HFFc6 (cell line): ENCODE measurements at places on chromosomes 6 and 20.

DNA sequence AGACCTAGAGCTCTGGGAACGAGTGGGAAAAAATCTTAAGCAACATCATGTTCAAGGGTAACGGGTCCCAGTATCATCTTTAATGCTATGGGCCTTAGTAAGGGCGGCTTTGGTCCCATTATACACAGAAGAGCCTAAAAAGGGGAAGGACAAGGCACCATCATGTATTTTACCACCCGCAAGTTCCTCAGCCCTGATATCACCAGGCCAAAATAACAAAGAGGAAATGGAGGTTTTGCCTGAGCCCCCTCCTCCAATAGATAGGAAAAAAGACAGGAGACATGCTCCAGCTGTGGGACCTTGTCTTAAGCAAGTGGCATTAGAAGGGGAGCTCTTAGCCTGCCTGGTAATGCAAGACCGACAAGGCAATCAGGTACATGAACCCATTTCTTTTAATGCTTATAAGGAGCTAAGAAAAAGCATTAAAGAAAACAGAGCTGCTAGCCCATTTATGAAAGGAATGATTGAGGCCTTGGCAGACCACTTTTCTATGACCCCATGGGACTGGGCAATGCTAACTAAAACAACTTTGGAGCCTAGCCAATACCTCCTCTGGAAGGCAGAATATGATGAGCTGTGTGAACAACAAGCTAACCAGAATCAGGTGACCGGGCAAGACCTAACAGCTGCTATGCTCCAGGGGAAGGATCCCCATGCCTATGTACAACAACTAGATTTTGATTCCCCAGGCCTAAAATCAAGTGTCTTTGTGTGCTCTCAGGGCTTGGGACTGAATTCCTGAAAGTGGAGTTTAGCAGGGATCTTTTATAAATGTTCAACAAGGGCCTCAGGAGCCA, 23.2 kb downstream of the HLA-DPA1 start:
- no peaks in the 10 kb centered on the region for H3K4me1 ChIP-seq
- no peak overlapping the region for H3K4me3 ChIP-seq
- no peaks in the 10 kb centered on the region for H3K36me3 ChIP-seq
- H3K27me3 ChIP-seq, result peaks cover 36% of the 10 kb centered on the region
- no peak overlapping the region for H3K27ac ChIP-seq
- DNase-seq, result no peak

DNA sequence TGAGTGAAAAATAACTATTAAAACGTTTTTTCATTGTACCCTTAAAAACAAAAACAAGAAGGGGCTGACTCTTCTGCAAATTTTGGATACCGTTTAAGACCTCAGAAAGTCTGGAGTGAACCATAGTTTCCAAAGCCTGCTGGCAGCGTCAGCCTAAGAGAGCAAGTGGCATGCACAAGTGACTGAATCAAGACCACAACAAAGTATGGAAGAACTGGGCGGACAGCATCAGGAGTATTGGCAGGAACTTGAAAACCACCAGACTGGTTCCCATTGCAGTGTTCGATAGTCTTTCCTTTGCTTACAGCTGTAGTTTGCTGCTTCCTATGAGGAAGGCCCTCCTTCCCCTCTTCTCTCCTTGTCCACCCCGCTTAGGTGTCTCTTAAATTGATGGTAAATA, 33.7 kb upstream of the MYLIP start:
- H3K36me3 ChIP-seq, result no peaks in the 10 kb centered on the region
- DNase-seq, result no peak
- H3K4me1 ChIP-seq, result no peaks in the 10 kb centered on the region
- peaks cover 12% of the 10 kb centered on the region; the same call in 1 of the 2 replicates for H3K27me3 ChIP-seq
- no peak overlapping the region for H3K27ac ChIP-seq

DNA sequence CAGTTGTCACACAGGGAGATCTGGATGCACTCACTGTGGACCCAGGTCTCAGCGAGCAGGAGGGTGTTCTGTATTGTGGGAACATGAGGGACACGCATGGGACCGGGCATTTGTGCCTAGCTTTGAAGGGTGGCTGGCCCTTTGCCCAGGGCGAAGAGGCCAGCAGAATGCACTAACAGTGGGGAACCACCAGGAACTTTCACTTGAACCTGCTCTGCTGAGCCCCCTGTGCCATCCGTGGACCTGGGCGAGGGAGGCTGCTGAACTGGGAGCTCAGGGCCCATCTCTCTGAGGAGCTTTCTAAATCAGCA, 1.2 kb upstream of the ULBP2 start:
- peak overlapping the region; percentile 23; the same call in 1 of the 2 replicates for H3K27ac ChIP-seq
- no peaks in the 10 kb centered on the region for H3K36me3 ChIP-seq
- peak overlapping the region; percentile 21; the same call in 1 of the 2 replicates for H3K4me3 ChIP-seq
- no peak for DNase-seq
- H3K4me1 ChIP-seq, result peaks cover 38% of the 10 kb centered on the region
- H3K27me3 ChIP-seq, result peaks cover 6% of the 10 kb centered on the region

DNA sequence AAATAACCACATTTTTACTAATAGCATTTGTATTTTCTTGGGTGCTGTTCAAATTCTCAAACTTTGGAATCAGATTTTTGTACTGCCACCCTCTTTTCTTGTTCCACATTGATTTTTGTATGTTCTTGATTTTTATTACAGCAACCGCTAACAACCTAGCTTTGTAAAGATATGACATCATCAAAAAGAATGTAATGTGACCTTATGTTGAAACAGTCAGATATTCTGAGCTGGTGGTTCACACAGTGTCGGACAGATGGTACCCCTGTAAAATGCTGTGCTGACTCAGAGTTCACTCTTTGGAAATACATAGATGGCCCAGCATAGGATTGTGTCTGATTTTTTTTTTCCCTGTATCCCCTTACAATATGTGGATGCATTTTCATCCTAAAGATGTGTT, 118.9 kb downstream of the QKI start:
- peak; percentile 87 for DNase-seq
- H3K27me3 ChIP-seq, result no peaks in the 10 kb centered on the region; the same call in 1 of the 2 replicates
- H3K4me1 ChIP-seq, result peaks cover 86% of the 10 kb centered on the region
- H3K27ac ChIP-seq, result peak overlapping the region; percentile 72
- peaks cover 20% of the 10 kb centered on the region for H3K36me3 ChIP-seq

DNA sequence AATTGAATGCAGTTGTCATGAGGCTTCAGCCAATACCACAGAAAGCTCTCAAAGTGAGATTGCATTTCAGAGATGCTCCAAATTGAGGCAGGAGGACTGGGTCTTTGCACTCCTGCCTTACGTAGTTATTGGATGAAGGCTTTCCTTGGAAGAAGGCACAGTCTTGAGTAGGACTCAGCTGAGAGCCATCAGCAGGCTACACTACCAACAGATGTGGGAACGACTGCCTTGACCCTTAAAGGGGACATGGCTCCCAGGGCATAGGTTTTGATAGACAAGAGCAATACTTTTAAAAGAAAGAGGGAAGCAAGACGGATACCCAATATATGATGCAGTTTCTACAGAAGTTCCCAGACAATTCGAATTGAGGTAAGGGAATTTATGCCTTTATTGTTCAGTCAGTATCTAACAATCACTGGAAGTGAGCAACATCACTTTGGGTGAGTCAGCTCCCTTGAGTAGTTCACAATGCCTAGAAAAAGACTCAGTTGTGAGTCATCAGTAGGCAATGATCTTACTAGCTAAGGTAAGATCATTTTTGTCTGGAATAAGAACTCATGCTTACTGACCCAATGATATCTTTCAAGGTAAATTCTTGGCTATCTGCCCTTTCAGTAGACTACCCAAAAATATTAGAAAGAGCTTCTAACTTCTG, 390.8 kb downstream of the GJA1 start:
- H3K27me3 ChIP-seq, result no peaks in the 10 kb centered on the region; the same call in 1 of the 2 replicates
- no peak overlapping the region for H3K4me3 ChIP-seq
- peak; percentile 88 for DNase-seq
- peaks cover 67% of the 10 kb centered on the region for H3K4me1 ChIP-seq
- peak overlapping the region; percentile 51 for H3K27ac ChIP-seq
- peaks cover 7% of the 10 kb centered on the region for H3K36me3 ChIP-seq

DNA sequence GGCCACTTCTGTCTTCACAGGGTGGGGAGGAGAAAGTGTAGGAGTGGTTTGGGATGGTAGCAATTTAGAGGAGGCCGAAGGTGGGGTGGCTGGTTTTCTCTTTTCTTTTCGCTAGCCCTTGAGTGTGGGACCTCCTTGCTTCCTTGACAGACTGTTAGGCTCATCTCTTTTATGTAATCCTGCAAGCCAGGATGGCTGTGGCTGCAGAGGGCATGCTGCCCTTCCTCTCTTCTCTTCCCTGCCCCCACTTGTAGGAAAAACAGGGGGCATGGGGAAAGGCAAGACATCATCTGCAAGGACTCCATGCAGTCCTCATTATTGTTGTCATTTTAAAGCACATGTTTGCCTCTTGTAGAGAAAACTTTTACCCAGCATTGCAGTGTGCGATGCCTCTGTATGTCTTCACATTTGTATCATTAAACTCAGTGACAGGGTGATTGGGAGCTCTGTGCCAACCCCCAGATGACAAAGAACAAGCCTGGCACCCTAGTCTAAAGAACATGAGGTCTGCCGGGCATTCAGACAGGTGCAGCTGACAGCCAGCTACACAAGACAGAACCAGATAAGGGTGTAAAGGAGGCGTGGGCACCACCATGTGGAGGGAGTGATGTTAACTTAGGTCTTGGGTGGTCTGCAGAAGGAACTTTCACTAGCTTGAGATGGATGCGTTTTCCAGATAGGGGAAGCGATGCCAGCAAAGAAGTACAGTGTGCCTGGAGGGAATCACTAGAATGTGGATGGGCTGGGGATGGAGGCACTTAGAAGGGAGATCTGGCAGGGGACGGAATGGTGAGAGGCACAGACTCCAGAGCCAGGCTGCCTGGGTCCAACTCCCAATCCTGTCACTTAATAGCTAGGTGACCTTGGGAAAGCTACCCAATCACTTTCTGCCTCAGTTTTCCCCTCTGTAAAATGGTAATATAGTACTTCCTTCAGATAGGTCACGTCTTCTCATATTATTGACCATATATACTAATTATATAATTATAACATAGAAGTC, 207.6 kb downstream of the TBC1D7 start:
- peaks cover 3% of the 10 kb centered on the region; the same call in 1 of the 2 replicates for H3K27me3 ChIP-seq
- H3K27ac ChIP-seq, result no peak overlapping the region
- DNase-seq, result no peak
- peaks cover 7% of the 10 kb centered on the region; the same call in 1 of the 2 replicates for H3K4me1 ChIP-seq
- H3K36me3 ChIP-seq, result no peaks in the 10 kb centered on the region
- H3K4me3 ChIP-seq, result no peak overlapping the region

GRCh38 chr6:134389658-134390057, 71.7 kb upstream of the SGK1 start:
- H3K4me1 ChIP-seq, result peaks cover 1% of the 10 kb centered on the region
- no peaks in the 10 kb centered on the region for H3K36me3 ChIP-seq
- DNase-seq, result no peak
- H3K27ac ChIP-seq, result no peak overlapping the region

DNA sequence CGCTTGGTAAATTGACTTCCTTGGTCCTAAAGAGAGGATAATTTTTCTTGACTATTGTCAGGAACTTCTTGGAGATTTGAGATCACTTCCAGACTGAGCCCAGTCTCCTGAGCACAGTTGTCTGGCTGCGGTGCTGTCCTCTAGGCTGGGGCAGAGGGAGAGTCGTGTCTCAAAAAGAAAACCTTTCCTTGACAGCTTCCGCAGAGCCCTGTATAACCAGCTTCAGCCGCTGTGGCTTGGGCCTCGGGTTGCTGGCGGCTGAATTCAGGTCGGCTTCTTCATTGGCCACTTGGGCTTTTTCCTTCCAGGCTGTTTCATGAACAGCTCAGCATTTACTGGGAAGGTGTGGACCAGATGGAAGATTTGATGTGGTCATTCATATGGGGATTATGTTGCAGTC, 75.9 kb downstream of the DHX35 start:
- no peak for DNase-seq
- H3K4me1 ChIP-seq, result peaks cover 26% of the 10 kb centered on the region
- H3K27me3 ChIP-seq, result peaks cover 3% of the 10 kb centered on the region; the same call in 1 of the 2 replicates
- no peak overlapping the region for H3K4me3 ChIP-seq
- H3K36me3 ChIP-seq, result peaks cover 22% of the 10 kb centered on the region

DNA sequence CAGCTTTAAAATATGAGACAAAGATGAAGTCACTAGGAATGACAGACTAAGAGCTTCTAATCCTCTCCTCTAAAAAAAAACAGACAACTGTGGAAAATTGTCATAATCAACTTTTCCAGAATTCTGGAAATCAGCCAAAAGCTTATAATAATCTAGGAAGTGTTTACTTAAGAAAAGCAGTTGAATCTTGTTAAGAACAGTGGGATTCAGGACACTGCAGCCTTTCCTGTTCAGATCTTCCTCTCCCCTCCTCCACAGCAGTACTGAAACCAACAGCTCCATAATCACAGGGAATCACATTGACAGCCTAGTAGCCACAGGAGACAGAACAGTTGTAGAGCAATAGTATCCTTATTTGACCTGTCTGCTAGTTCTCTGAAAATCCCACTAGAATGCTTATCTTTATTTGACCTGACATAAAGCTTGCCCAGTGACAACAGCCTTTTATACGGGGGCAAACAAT, 41.6 kb downstream of the IBTK start:
- peaks cover 14% of the 10 kb centered on the region for H3K4me1 ChIP-seq
- H3K36me3 ChIP-seq, result peaks cover 40% of the 10 kb centered on the region
- H3K27me3 ChIP-seq, result no peaks in the 10 kb centered on the region
- DNase-seq, result no peak
- H3K27ac ChIP-seq, result peak overlapping the region; percentile 28
- H3K4me3 ChIP-seq, result no peak overlapping the region

DNA sequence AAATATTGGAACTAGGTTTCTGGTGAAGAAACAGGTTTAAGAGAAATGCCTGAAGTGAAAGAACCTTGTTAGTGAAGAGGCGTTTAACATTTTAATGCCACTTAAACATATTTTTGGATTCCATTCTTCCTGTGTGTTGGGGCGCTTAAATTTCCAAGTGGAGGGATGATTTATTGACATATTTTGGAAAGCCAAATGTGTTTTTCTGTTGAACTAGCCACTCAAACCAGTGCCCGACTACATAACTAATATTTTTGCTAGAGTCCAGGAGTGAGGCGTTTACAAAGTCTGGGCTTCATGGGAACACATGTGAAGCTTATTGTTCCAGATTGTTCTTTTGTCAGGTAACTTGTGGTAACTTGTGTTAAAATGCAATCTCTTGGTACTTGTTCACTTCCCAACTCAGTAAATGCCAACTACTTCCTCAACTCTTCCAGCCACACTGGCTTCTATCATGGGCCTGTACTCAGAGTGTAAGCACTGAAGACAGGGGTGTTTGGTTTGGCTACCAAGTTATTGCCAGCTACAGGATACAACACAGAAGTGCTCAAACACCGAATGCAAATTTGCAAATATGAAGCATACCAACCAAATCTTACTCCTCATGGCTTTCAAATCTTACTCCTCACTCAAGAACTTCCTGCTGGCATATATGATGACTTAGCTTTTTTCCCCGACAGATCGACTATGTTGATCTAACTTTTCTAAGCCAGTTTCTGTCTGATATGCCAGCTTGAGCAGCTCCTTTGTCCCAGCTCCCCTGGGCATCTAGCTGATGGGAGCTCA, 2.0 kb upstream of the ZNFX1 start:
- peak overlapping the region; percentile 99 for H3K27ac ChIP-seq
- H3K36me3 ChIP-seq, result peaks cover 75% of the 10 kb centered on the region
- H3K4me3 ChIP-seq, result peak overlapping the region; percentile 100
- H3K27me3 ChIP-seq, result peaks cover 48% of the 10 kb centered on the region

GRCh38 chr20:57498425-57499400, 26.2 kb downstream of the CTCFL start:
- peaks cover 9% of the 10 kb centered on the region for H3K27me3 ChIP-seq
- DNase-seq, result peak; percentile 35
- no peak overlapping the region for H3K4me3 ChIP-seq
- H3K4me1 ChIP-seq, result peaks cover 34% of the 10 kb centered on the region
- no peaks in the 10 kb centered on the region for H3K36me3 ChIP-seq
- H3K27ac ChIP-seq, result no peak overlapping the region; the same call in 1 of the 2 replicates
